EH (cell line): ENCODE measurements at places on chromosomes 11 and 22.

GRCh38 chr22:24271386-24271854 lies 789 bp downstream of the SPECC1L start:
- DNase-seq, result peak; percentile 23

DNA sequence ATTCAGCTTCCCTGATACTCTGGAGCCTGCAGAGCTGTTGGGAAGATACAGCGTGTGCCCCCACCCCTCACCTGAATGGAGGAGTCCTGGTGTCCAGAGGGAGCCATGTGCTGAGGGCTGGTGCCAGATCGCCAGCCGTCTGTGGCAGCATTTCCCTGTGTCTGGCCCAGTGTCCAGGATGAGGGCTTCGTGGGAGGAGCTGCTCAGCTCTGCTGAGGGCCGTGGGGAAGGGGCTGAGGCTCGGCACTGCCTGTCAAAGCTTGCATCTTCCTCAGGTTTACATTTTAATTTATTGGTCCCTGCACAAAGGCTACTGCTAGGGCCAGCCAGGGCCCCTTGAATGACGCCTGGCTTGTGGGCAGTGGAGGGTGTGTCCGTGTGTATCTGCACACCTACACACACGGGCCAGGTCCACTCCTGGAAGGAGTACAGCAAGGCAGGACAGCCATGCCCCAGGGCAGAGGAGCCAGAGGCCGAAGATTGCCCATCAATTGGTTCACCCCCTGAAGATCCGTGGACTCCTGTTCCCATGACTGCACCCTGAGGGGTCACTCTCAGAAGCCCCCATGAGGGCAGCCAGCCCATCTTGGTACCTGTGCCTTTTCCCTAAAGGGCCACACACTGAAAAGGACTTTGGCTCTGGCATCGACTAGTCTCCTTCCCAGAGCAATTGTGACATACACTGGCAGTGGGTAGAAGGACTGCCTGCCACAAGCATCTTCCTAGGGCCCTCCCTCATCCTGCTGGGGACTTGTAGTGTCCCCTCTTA lies 107.7 kb upstream of the PARVA start:
- no peak for DNase-seq

GRCh38 chr11:116258821-116259220 lies 514.0 kb downstream of the BUD13 start:
- DNase-seq, result no peak

- no peak for DNase-seq
These were observed at the start of gene SCN2B for GRCh38 chr11:118175993-118176777. Gene SCN2B, minus strand, starts transcription at chr11:118176639. Its CDS starts 208 bp downstream, at chr11:118176431.

DNA sequence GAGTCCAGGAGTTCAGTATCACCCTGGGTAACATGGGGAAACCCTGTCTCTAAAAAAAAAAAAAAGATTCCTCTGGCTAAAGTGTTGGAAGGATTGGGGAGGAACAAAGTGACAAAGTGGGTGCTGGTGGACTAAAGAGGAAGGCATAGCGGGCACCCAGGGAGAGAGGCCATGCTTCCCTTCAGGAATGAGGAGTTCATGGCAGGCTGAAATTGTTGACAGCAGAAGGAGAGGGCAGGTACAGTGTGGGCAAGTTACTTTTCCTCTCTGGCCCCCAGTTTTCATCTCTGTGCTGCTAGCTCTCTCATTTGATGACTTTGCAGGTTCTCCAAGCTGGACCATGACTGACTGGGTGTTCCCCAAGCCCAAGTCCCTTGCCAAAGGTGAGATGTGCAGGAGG lies 4.4 kb upstream of the SYT13 start:
- no peak for DNase-seq

DNA sequence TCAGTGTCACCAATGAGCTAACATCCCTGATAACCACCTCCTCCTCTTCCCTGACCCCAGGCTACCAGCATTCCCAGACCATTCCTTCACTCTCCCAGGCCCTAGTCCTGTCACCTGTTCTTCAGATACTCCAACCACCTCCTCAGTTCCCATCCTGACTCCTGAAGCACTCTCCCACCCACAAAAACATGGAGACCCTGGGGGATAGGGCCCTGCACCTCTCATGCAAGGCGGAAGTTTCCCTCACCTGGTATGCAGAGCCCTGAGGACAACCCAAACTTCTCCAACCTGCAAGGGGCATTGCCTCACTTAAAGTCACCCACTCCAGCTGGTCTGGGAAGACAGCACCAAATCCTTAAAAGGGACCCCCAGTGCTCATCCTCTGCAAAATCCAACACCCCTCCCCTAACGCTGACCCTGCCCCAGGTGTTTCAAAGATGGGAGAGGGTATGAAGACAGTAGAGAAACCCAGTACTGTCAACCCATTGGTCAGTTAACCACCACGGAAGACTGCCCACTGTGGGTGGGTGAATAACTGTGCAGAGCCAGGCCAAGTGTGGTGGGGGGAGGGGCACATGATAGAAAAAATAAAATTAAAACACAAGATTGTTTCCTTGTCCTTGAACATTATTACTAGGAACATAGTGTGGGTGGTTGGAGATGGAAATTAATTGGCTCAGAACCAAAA lies 1.4 kb downstream of the TNKS1BP1 start:
- peak; percentile 55 for DNase-seq

GRCh38 chr11:62504158-62504973 lies 42.2 kb downstream of the AHNAK start:
- no peak for DNase-seq

DNA sequence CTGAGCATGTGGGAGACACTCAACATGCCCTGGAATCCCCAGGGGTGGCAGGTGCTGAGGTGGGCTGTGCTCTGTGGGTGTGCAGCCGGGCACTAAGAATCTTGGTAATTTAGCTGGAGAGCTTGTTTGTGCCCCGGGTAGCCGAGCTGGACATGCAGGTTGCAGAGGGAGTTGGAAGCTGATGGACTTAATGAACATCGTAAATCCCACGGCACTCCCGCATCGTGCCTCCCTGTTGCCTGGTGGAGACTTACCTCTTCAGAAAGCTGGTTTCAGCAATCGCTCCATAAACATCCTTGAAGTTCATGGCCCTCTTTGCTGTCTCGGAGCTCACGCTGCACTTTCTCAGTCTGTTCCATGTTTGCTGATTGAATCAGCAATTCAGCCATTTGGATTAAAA lies 29.9 kb downstream of the RPS6KA4 start:
- no peak for DNase-seq

GRCh38 chr11:79025622-79026021 lies 415.2 kb downstream of the TENM4 start:
- DNase-seq, result no peak

- DNase-seq, result no peak
These were observed 193.5 kb downstream of the BRD1 start for GRCh38 chr22:49634006-49634772.

- DNase-seq, result no peak
These were observed 91.1 kb upstream of the B3GAT1 start for GRCh38 chr11:134503100-134503499.

- DNase-seq, result no peak
These were observed 5.8 kb upstream of the JAM3 start for GRCh38 chr11:134063124-134063495.

DNA sequence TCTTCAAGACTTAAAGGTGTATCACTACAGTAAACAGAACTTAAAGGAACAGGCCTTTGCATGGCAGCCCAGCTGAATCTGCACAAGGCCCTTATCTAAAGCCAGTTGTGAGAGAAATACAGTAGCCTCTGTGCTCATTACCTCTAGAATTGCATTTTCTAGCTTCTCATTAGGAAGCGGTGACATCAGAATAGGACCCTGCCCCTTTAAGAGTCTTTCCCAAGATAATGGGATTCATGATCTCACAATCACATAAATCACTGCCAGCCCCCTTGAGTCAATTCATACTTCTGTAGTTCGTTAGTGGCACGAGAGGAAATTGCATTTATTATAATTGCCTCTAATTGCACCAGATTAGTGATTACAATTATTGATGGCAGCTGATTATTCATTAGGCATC lies 170.3 kb downstream of the NTM start:
- no peak for DNase-seq

DNA sequence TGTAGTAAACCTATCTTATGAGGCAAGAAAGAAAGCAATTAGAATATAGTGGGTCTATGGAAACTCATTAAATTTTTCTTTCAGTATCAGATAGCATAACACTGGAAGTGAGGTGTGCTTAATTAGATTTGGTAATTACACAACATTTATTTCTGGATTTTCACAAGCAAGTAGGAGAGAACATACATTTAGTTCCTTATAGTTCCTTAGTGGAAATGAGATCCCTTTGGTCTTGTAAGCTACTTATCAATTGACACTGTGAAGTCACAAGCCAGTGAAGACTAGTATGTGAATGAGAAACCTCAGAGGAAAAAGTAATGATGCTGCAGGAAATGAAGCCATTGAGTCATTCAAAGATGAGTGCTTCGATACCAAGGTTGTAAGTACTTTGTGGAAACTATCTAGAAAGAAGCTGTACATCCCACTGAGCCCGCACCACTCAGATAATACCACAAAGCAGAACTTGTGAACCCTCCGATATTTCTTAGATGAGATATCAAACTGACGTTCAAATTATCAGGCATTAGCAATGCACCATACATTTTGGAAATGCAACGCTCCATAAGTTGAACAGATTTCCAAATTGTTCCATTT lies 53.5 kb downstream of the ENTHD1 start:
- no peak for DNase-seq

- peak; percentile 30 for DNase-seq
These were observed 14.5 kb upstream of the GAB2 start for GRCh38 chr11:78432058-78432515.

DNA sequence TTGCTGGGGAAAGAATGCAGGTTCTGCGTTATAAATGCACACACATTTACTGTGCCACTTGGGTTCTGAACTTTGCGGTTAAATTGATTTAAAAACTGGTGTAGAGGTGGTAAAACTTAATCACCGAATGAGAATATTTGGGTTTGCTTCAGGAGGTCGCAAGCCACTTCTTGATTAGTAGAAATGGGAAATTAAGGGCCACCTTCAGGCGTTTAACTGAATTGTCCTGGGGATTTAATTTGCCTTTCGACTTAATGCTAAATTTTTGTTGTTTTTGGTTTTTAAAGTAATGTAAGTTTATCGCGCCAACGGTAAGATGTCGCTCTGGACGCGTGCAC lies 459 bp upstream of the NCR3LG1 start:
- no peak for DNase-seq

DNA sequence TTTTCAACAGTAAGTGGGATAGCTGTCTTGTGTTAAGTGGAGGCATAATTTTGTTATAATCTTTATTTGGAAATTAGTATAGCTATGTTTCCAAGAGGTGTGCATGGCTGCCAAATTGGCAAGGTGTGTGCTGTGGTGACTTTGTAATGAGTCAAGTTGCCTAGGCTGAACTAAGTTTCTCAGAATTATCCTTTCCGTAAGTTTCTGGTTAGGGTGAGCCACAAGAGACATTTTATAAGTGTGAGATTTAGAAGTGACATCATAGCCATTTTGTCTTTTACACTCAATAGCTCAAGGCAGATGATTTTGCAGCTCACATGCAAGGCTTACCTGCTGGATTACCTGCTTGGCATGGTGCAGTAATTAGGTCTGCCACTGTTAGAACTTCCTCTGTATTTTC lies 90.3 kb downstream of the C11orf87 start:
- DNase-seq, result no peak

GRCh38 chr11:66020618-66021357 lies 5.5 kb downstream of the CATSPER1 start:
- peak; percentile 91 for DNase-seq

DNA sequence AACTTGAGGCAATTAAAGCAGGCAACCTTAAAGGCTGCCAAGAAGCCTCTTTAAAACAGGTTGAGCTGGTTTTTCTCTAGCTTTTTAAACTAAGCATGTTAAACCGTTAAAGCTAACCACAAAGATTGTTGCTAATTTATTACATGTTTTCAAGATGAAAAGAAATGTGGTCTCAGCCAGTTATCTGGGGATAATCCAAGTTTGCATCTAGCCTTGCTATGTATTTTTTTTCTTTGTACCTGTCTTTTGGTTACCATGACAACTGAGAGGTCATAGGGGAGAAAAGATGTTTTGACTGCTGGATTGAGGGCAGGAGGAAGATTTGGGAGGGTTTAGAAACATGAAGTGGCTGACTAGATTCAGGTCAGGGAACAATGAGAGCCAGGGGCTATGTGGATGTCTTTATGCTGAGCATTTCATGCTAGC lies 19.2 kb upstream of the PGM2L1 start:
- peak; percentile 56 for DNase-seq

DNA sequence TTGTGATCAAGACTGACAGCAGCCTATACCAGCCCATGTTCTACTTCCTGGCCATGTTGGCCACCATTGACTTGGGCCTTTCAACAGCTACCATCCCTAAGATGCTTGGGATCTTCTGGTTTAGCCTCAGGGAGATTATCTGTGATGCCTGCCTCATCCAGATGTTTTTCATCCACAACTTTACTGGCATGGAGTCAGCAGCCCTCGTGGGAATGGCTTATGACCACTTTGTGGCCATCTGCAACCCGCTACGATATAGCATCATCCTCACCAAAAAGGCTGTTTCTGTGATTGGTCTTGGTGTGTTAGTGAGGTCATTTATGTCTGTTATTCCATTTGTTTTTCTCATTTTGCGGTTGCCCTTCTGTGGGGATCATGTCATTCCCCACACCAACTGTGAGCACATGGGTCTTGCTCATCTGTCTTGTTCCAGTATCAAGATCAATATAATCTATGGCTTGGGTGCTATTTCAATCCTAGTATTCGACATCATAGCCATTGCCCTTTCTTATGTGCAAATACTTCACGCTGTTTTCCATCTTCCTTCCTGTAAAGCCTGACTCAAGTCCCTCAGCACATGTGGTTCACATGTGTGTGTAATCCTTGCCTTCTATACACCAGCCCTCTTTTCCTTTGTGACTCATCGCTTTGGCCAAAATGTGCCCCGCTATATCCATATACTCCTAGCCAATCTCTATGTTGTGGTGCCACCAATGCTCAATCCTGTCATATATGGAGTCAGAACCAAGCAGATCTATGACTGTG lies 23.6 kb downstream of the OR52E1 start:
- DNase-seq, result no peak

DNA sequence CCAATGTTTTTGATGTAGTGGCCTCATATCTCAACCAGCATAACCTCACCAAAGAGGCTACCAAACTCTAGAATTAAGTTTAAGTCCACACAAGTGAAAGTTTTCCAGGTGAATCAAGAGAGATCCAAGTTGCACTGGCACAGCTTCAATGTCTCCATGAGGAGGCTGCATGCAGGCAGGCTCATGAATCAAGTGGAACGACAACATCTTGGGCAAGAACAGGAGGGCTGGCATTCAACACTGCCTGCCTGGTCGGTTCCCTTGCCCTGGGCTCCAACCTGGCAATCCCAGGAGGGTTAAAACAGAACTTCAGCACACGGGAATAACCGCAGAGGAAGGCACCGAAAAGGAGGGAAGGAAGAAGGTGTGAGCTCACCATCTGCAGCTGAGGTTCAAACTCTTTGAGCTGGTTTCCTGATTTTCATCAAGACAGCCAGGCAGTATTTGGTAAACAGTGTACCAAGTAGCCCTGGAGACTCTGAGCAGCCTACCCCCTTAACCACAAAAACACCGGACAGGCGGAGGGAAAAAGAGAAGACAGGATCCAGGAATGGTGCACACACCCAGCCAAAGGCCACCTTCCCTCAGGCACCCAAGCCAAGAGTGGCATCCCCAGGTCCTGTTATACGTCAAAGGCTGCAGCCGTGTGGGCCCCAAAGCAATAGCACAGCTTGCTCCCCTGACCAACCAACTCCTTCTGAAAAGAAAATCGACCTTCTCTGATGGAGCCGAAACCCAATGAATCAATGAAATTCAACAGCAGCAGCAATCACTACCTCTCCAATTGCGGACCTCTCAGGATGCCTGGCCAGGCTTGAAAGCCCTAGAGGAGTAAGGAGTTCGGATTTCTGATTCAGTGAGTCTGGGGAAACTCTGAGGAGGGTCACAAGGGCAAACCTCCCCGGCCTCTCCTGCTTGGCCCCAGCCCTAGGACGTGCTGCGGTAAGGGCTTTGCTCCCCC lies 1.3 kb downstream of the PACSIN2 start:
- peak; percentile 47 for DNase-seq
